ENCODE measurements at places on chromosomes 1 and 21. TPM values are rescaled to one million over a fixed set of nuclear protein-coding genes. Genes with fewer than 3 reads are reported as not detected.

The C1QA gene
- not detected for total RNA-seq

The FMO1 gene
- total RNA-seq: not detected

The RPF1 gene
- 59.1 TPM for total RNA-seq

The B4GALT2 gene
- 27.9 TPM for total RNA-seq

The OR2L5 gene
- not detected for total RNA-seq

DNA sequence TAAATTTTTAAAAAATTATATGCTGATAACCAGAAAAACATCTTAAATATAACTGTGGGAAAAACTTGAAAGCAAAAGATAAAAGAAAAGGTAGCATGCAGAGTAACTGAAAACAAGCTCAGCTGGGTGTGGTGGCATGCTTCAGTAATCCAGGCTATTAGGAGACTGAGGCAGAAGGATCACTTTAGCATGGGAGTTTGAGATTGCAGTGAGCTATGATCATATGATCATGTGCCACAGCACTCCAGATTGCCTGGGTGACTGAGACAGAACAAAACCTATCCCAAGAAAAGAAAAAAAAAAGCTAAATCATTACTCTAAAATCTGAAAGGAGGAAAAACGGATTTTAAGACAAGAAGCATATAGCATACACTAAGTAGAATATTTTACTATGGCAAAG lies 1624.0 kb downstream of the AMY1C start:
- no peak for DNase-seq

GRCh38 chr1:168512864-168513595 lies 30.8 kb downstream of the XCL2 start:
- peak; percentile 37 for DNase-seq

DNA sequence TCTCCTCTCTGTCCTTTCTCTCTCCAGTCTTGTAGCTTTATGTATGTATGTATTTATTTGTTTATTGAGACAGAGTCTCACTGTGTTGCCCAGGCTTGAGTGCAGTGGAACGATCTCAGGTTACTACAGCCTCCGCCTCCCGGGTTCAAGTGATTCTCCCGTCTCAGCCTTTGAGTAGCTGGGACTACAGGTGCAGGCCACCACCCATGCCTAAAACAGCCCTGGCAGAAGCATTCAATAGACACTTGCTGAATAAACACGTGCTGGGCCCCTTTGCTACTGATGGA lies 2.5 kb downstream of the KIAA2013 start:
- no peak for DNase-seq

DNA sequence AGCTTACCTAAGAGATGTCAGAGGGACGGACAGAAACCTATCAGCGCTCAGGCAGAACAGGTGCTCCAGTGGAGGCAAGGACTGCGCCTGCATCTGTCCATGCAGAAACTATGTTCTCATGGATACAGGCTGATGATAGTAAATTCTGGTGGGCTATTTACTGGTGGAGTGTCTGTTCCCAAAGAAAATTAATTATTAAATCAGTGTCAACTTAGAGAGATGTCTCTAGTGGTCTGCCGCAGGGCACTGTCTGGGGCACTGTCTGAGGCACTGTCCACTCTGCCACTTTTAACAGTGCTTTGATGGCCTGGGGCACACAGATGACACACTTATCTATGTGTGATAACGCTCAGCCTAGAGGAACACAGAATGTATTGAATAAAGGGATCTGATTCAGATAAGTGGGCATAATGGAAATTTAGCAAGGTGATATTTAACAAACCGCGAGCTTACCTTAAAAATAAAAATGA lies 148.1 kb downstream of the RGS7 start:
- DNase-seq: no peak

- no peak for DNase-seq
Observed at GRCh38 chr1:74412244-74412643, 100.2 kb downstream of the LRRC53 start.

- DNase-seq: no peak
Observed at GRCh38 chr1:157069601-157070000, 24.1 kb upstream of the ARHGEF11 start.

- peak; percentile 58 for DNase-seq
Observed at GRCh38 chr1:30731806-30732276, 8.5 kb upstream of the MATN1 start.
